ENCODE measurements at places on chromosomes 12 and 14.

GRCh38 chr12:113575386-113575785, 103.7 kb upstream of the LHX5 start:
- DNase-seq: no peak

- DNase-seq: no peak
Observed at GRCh38 chr14:58713677-58714076, 75.9 kb downstream of the DACT1 start.

GRCh38 chr12:124790650-124791400, 72.8 kb downstream of the SCARB1 start:
- no peak for DNase-seq

- DNase-seq: no peak
Observed at GRCh38 chr14:74548881-74549280, 55.3 kb downstream of the ISCA2 start.

DNA sequence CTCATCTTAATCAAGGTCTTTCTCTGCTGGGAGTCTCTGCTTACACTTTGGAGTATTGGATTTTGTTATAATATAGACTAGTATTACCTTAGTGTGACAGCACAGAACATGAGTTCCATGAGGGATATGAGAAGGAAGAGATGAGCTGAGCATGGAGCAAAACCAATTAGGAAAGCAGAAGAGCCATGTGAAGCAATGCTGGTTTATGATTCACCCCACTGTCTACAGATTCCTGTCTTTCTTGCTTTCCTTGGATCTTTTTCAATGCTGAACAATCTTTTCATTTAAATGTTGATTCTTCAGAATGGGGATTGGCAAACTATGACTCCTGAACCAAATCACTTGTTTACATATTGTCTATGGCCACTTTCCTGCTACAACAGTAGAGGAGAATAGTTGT, 70.4 kb upstream of the KITLG start:
- no peak for DNase-seq

DNA sequence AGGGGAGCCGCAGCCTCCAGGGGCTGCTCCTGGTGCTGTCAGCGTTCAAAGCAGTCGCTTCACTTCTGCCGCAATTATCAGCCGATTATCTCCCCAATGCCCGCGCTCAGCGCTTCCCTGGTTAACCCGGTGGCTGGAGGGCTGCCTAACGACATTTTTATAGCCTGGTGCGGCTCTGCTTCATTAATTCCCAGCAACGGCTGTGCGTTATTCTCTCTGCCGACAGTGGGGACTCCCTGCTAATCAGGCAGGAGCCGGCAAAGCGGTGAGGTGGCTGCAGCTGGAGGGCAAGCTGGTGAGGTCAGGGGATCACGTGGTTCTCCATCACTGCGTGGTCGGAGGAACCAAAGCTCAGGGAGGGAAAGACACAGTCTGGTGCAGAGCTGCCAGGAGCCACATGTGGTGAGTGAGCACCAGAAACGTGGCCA, 62.9 kb downstream of the GLRX5 start:
- DNase-seq: no peak

DNA sequence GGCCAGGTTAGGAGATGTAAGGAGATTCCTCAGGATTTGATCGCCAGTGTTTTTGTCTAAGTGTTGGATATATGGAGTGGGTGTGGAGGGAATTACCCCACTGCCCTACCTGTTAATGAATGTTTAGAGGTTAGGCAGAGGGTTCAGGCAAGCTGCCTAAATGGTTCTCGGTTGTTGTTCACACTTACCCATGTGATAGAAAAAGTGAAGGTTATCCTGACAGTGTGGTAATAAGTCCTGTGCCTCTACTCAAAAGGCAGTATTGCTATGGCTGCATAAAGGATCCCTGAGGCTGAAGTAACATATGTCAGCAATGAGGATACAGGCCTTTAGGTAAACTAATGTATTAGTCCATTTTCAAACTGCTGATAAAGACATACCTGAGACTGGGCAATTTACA, 112.0 kb downstream of the GPHN start:
- no peak for DNase-seq

DNA sequence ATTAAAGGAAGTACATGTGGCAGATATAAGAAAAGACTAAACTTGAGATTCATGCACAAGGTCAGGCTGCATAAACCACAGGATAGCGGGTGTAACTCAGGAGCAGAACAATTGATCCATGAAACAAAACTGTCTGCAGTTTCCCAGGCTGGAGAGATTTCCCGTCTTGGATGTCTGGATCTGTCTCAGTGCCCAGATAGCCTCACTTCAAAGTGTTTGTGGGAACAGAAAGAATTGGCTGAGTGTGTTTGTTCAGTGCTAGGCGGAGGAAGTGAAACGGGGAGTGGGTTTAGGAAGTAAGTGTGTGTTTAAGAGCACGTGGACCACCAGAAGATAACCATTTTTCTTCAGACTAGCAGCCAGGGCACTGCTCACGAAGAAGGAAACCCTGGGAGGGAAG, 1.4 kb upstream of the RNASE10 start:
- no peak for DNase-seq

GRCh38 chr14:100771121-100771800, 44.6 kb downstream of the DLK1 start:
- DNase-seq: no peak

- DNase-seq: no peak
Observed at GRCh38 chr12:4001841-4002240, 128.6 kb upstream of the PARP11 start.

DNA sequence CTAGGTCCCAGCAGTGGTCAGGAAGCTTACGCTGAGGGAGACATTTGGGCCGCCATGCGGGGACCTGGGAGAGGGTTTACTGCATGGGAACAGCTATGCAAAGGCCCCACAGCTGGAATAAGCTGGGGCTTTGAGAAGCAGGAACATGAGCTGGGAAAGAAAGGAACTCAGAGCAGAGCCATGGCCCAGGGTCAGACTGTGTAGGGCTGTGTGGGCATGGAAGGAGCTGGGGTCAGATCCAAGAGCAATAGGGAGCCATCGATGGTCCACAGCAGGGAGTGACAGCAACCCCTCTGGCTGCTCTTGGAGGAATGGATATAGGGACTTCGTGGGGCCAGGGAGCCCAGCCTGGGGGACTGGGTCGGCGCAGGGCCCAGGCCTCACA, 151.6 kb downstream of the ADGRD1 start:
- DNase-seq: no peak

DNA sequence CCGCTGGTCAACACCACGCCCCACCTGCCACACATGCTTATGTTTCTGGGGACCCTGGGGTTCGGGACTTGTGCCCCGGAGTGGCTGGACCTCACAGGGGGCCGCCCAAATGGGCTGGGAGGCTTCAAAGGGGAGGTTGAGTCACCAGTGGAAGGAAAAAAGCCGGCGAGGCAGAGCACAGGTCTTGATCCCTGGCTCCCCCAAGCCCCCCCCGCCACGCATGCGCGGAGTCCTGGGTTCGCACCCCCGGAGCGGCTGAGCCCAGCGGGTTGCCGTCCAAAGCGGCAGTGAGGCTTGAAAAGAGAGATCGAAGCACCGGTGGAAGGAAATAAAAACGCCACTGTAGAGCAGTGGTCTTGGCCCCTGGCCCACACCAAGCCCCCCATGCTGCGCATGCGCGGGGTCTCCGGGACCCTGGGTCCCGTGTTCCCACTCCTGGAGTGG, 313.5 kb downstream of the ALG10 start:
- DNase-seq: no peak

DNA sequence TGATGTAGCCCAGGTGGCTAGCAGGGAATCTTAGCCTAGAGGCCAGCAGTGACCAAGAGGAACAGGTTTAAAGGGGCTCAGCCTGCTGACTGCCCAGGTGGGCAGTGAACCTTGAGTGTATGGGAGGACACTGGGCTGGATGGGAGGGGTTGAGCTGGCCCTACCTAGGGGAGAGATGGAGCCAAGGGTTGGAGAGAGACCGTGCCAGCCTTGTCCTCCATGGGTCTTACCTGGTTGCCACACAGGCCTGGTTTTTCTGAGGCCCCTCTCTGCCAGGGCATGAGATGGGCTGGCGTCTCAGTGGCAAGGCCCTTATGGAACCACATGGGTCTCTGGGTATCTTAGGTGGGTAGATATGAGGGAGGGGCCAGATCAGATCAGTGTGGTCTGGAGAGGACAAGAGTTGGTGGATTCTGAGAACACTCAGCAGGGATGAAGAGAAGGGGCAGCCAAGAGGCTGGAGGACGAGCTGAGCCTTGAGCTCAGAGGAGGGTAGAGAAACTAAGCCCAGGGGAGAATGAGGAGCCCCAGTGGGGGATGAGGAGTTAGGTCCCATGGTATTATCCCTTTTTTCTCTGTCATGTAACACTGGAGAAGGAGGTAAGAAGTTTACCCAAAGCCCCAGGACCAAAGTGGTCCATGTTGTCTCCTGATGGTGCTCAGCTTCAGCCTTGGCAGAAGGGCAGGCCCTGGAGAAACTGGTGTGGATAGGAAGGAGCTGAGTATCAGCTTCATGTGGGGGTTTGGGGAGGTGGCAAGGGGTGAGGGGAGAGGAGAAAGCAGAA, 3.7 kb downstream of the GZMB start:
- DNase-seq: no peak

DNA sequence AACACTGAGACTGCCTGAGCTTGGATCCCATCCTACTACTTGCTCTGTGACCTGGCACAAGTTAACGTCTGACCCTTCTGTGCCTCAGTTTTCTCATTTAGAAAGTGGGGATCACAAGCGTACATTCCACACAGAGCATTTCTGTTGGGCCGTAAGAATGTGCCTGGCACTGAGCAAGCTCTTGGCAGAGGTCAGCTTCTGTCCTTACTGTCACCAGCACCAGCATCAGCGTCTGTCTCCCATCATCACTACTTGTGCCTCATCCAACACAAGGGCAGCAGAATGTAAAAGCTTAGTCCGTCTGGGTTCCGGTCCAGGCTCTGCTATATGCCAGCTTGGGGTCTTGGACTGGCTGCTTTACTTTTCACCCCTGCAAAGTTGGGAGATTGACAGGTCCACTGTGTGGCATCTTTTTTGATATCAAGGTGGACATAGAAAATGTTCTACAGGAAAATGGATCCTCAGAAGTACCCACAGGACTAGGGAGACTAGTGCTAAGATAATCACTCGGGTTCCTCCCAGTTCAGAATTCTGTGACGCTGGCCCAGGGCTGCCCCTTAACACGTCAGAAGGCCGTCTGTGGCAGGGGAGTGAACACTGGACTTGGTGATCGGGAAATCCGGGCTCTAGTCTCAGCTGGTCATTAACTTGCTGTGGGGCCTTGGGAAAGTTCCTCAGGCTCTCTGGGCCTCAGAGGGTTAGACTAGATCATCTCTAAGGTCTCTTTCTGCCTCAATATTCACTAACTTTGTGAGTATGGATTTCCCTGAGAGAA, 65.9 kb downstream of the CACNA1C start:
- DNase-seq: no peak

DNA sequence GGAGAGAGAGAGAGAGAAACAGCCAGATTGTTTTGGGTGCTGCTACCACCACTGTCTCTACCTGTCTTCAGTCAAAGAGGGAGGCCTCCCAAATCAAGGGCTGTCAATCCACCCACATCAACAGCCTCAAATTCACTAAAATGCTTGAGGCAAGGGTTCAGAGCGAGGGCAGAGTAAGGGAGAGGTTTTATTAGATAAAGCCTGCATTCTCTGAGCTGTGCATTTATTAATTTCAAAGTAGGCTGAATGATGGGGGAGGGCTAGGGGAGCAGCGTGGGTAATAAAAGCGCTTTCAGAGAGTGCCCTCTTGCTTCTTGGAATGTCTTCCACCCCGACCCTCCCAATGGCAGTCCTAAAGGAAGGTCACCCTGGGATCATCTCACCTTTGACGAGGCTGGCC, 636.5 kb upstream of the TBX3 start:
- DNase-seq: no peak

DNA sequence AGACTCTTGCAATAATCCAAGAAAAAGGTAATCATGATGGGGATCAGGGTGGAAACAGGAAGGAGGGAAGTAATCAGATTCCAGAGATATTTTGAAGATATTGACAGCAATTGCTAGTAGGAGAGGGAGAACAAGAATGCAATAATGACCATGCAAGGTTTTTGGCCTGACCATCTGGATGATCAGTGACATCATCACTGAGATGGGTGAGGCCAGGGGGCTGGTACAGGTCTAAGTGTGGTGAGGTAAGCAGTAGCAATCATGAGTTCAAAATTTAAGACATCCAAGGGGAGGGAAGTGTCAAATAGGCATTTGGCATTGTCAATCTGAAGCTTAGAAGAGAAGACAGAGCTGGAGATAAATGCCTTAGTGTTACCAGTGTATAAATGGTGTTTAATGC, 24.8 kb upstream of the CLMN start:
- DNase-seq: no peak

GRCh38 chr12:45216230-45216982, 511 bp downstream of the ANO6 start:
- peak; percentile 18 for DNase-seq

DNA sequence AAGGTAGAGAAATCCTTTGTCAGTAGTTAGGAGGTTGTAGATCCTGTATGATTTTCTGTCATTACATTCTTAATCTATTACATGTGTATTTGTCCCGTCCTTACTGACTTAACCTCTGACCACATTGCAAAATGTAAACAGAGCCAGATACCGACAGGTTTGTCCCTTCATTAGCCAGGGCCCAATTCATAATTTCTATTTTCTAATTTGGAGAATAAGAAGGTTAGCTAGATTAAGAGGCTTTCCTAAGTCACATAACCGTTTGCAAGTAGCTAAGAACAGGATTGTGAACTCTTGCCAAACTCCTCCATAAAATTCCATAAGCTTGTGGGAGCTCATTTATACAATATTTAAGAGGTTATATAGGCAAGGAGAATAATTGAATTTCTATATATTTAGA, 352.6 kb downstream of the RAD51B start:
- no peak for DNase-seq

DNA sequence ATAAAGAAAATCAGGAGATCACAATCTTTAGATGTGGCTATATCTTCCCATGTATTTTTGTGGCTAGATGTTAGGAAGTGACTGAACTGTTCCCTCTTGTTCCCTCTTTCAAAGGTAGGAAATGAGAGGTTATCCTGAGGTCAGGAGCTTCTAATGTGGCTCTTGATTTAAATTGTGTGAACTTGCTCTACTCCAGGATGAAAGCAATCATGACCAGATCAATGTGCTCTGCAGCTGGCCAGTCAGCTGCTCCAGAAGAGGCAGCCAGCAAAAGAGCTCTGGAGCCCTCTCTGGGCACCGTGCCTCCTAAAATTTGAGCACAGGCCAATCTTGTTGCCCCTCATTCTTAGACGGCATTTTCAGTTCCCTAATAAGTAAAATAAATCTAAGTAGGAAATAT, 32.0 kb downstream of the CDK17 start:
- no peak for DNase-seq

GRCh38 chr12:51591016-51591901, at the start of gene SCN8A:
TSS of gene SCN8A (plus strand) at chr12:51591233. CDS start at chr12:51662818, 71,585 bp downstream.
- peak; percentile 10 for DNase-seq

GRCh38 chr14:79466938-79467527, 744.3 kb downstream of the DIO2 start:
- DNase-seq: no peak

- no peak for DNase-seq
Observed at GRCh38 chr14:102513899-102514772, 4.6 kb upstream of the ANKRD9 start.

GRCh38 chr14:71967704-71968103, 35.5 kb downstream of the RGS6 start:
- no peak for DNase-seq

GRCh38 chr12:96134200-96134599, 60.0 kb upstream of the ELK3 start:
- DNase-seq: no peak

Data from activated CD8-positive, alpha-beta memory T cell treated with anti-CD3 and anti-CD28 coated beads for 48 hours (primary cell).